ENCODE measurements at places on chromosomes 6 and 20. TPM values are rescaled to one million over a fixed set of nuclear protein-coding genes. Genes with fewer than 3 reads are reported as not detected.

CEP162 gene
- 13.7 TPM for total RNA-seq

DNA sequence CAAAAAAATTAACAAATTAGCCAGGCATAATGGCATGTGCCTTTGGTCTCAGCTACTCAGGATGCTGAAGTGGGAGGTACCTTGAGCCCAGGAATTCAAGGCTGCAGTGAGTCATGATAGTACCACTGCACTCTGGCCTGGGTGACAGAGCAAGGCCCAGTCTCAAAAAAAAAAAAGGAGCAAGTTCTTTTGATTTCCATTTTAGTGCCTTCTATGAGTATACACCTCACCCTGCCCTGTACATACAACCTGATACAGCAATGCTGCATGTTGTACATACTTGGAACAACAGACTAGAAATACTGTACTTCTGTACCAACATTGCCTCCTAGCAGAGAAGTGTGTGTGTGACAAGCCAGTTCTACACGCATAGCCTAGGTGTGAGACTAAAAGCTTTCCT, 97.3 kb upstream of the CARMIL1 start:
- H3K4me1 ChIP-seq: peaks cover 8% of the 10 kb centered on the region
- no peaks in the 10 kb centered on the region for H3K36me3 ChIP-seq
- no peak overlapping the region for H3K4me3 ChIP-seq
- DNase-seq: no peak
- no peak overlapping the region for H3K27ac ChIP-seq
- no peaks in the 10 kb centered on the region for H3K27me3 ChIP-seq

GRCh38 chr6:51152594-51152993, 333.9 kb downstream of the TFAP2B start:
- H3K4me3 ChIP-seq: no peak overlapping the region
- H3K4me1 ChIP-seq: no peaks in the 10 kb centered on the region
- no peak overlapping the region for H3K27ac ChIP-seq
- DNase-seq: no peak
- no peaks in the 10 kb centered on the region for H3K27me3 ChIP-seq
- H3K36me3 ChIP-seq: no peaks in the 10 kb centered on the region

GRCh38 chr20:51223183-51223720, 200.3 kb upstream of the KCNG1 start:
- peaks cover 15% of the 10 kb centered on the region for H3K27me3 ChIP-seq
- H3K4me3 ChIP-seq: no peak overlapping the region
- no peak overlapping the region for H3K27ac ChIP-seq
- no peaks in the 10 kb centered on the region for H3K4me1 ChIP-seq
- DNase-seq: no peak

DNA sequence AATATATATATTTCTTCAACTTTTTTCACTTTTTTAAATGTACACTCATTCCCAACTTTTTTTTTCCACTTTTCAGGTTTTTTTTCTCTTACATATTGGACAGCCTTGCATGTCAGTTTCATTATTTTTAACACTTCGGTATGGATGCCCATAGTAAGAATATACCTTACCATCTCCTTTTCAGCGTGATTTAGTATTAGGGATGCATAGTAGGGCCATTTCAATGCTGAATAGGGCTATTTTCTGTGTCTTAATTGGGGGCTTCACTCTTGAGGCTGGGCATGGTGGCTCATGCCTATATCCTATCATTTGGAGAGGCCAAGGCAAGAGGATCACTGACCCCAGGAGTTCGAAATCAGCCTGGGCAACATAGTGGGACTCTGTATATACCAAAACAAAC, 6.7 kb downstream of the RNF114 start:
- H3K27ac ChIP-seq: no peak overlapping the region
- no peaks in the 10 kb centered on the region for H3K27me3 ChIP-seq
- H3K4me1 ChIP-seq: peaks cover 12% of the 10 kb centered on the region

DNA sequence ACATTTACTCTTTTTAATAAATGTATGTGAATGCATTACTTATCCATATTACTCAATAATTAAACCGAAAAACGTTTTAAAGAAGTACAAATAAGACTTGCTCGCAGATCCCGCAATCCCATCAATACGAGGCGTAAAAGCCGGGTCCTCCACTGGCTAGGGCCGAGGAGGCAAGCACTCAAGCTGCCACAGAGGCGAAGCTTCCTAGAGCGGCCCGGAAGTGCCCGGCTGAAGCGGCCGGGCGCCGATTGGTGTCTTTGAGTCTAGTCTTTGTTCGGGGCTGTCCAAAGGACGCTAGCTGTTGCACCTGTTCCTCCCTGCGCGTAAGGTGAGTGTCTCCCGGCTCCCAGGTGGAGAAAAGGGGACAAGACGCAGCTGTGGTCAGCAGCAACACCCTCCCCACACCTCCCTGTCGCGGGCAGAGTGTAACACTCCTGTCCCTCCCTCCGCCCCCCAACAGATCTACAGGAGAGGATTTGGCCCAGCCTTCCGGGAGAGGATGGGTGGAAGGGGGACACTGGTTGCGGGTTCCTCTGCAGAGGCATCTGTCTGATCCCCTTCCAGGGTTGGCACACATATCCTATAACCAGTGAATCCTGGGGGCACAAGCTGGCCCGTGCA, at the start of gene ZSCAN16:
TSS of gene ZSCAN16 (plus strand) at position 260 of the 621 bp plus-strand sequence. CDS start 835 bp downstream, outside the sequence.
- no peaks in the 10 kb centered on the region for H3K36me3 ChIP-seq
- peak; percentile 92 for DNase-seq
- H3K4me1 ChIP-seq: no peaks in the 10 kb centered on the region
- peak within 1 kb of the TSS; percentile 51 for H3K4me3 ChIP-seq
- peak within 1 kb of the TSS; percentile 58 for H3K27ac ChIP-seq
- no peaks in the 10 kb centered on the region for H3K27me3 ChIP-seq

Measured in hepatocyte (in vitro differentiated cells).